ENCODE measurements at places on chromosomes 12 and 14.

DNA sequence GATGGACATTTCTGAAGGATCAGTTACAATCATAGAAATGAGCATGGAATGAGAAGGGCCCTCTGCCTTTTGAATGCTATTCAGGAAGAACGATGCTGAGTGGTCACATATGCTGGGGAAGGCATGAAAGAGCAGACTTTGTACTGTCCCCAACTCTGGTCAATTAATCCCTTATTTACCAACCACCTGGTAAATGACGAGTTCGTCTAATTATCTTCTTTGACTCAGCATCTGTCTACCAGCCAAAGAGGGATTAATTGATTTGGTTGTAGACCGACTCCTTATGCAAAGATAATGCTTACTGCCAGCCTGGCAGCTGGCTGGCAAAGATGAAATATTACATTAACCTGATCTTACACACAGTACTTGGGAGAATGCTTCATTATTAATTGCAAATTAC lies 152.2 kb downstream of the CHST11 start:
- no peak for DNase-seq

DNA sequence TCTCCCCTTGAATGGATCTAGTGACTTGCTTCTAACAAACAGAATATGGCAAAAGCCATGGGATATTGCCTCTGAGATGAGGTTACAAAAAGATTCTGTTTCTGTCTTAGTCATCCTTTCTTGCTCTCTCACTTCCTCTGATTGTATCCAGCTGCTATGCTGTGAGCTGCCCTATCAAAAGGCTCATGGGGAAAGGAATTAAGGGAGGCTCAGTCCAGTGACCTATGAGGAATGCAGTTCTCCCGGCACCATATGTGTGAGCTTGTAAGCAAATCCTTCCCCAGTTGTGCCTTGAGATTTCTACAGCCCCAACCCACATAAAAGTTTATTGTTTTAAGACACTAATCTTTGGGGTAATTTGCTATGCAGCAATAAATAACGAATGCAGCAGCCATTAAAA lies 183.1 kb downstream of the KLHL28 start:
- DNase-seq: no peak

DNA sequence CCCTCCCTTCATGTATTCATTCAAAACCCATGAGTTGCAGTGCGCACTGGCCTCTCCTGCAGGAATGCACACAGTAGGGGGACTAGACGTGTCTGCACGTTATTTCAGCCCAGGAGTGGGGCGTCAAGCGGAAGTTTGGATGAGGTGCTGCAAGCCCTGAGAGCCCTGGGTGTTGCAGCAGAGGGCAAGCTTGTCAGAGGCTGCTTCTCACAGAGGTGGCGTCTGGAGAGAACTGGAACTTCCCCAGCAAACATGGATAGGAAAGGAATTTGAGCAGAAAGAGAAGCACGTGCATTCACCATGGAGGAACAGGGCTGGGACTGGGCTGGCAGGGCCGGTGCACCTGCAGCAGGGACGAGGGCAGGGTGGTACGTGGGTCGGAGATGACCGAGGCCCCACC lies 64.9 kb downstream of the TECPR2 start:
- no peak for DNase-seq

DNA sequence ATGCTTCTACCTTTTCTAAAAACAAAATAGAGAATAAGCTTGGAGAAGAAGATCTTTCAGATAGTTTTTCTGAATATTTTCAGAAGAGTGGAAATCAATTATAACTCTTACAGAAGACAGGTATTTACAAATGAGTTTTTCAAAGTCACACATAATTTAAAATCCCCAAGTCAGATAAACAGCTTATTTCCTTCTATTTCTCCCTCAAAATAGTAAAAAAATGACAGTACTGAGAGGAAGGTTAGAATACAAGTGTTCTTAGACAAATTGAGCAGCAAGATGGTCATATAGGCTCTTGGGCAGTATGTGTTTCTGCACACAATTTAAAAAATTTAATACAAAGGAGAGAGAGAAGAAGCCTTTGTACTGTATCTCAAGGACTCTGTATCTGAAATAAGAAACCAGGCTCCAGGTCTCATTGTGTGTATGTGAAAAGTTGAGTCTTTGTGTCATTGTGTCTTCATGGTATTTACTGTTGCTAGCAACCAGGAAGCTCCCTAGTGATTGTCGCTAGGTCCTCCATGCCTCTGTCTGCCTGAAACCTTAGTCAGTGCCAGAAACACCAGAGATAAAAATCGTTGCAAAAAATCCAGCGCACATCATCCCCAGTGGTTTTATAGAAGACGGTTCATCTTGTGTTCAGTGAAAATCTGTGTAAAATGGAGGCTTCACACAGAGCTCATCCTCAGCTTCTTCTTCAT lies 12.9 kb upstream of the TUBA1A start:
- DNase-seq: peak; percentile 74

Measured in NCI-H1092 treated with DMSO at 0.1 percent for 48 hours (cell line).